ENCODE measurements at places on chromosomes 7 and 10.

GRCh38 chr10:7891634-7892033 is 73.3 kb downstream of the TAF3 start:
- no peak for DNase-seq

- DNase-seq: peak; percentile 35
Measured at GRCh38 chr10:118687472-118687871, 67.3 kb downstream of the CACUL1 start.

DNA sequence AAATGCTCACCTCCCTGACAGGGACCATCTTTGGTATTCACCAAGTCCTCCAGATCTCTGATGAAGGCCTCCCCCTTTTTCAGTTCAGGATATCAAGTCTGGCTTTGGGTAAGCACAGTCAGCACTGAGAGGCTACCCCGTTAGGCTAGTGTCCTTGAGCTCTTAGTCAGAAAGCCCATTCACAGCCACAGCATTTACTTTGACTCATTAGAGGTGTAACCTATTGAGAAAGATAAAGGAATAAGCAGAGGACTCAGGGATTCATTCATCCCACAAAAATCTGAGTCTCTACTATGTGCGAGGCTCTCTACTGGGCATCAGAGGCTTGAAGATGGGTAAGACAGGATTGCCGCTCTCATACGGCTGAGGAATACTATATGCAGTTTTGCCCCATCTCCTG is 14.0 kb upstream of the RAMP3 start:
- DNase-seq: peak; percentile 24

DNA sequence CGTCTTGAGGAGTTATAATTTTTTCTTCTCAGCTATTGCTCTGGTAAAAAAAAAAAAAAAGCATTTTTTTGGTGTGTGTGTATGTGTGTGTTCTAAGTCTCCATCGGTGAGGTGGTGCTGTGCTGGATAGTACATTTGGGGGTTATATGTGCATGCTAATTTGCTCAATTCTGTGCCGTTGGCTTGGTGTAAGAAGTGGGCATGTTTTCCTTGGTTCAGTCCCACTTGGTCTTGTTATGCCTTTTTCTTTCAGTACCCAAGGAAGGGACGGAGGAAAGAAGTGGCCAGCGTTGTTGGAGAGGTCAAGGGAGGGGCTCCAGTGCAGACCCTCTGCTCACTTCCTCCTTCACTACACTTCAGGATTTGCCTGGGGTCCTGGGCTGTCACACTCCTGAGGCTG is 20.4 kb downstream of the LRMDA start:
- DNase-seq: no peak

DNA sequence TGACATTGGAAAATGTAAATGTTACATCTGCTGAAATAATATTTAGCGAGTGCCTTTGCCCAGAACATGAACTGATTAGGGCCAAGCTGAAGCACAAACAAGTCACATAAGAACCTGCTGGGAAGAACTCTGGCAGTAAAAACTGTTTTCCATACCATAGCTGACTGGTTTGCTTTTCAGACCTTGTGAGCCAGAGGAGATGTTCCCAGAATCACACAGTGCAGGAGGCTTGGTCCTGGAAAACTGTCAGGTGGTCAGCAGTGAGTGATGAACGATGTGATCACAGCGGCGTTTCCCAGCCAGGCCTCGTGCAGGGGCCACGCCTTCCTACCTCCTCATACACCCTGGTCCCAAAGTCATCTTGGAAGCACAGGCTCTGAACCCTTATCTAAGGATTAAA is 164.2 kb upstream of the EEPD1 start:
- no peak for DNase-seq

DNA sequence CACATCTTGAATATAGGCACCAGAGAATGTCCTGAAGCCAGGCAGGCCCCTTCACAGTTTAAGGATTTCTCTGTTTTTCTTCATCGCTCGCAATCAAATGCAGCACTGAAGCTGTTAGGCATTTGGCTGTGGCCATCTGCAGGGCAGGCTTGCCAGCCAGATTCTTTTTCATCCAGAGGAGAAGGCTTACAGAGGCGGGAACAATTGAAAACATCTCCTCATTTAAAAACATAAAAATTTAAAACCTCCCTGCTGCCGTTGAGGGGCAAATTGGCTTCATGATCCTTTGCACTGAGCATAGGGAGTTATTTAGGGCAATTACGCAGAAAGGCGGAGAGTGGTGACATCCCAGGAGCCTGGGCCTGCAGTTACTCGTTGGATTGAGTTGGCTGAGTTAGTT is 500.0 kb downstream of the TYW1 start:
- no peak for DNase-seq

DNA sequence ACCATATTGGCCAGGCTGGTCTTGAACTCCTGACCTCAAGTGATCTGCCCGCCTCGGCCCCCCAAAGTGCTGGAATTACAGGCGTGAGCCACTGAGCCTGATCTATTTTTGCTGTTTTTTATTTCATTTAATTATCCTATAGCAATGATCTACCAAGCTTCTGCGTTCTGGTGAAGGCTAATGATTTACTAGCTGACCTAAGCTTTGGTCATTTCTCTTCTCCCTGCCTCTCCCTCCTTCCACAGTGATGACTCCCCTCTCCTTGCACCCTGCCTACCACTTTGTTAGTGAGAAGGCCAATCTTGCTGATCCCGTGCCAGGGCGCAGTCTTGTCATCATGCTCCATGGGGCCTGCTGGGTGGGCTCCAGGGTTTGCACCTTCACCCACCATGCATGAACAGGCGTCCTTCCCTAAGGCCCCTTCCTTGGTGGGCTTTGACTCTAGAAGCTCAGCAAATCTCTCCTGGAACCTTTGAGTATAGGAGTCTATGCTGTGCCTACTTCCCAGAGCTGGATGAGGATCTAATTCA is 11.9 kb upstream of the ZCCHC24 start:
- DNase-seq: peak; percentile 86

- DNase-seq: no peak
Measured at GRCh38 chr10:132687181-132687892, 98.6 kb downstream of the NKX6-2 start.

DNA sequence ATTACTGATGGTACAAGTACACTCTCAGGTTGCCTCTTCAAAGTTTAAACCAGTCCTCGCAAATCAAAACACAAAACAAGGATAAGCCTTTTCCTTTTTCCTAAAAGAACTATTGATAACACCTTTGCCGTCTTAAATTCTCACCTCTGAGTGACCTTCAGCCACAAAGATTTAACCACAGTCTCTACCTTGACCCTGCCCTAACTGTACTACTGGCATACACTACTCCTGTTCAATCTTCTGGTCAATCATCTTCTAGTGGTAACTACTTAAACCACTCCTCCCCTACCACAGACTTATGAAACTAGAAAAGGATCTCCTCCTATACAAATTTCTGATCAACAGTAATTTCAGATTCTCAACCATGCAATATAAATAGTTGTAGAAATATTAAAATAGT is 15.1 kb downstream of the UPF2 start:
- DNase-seq: no peak

DNA sequence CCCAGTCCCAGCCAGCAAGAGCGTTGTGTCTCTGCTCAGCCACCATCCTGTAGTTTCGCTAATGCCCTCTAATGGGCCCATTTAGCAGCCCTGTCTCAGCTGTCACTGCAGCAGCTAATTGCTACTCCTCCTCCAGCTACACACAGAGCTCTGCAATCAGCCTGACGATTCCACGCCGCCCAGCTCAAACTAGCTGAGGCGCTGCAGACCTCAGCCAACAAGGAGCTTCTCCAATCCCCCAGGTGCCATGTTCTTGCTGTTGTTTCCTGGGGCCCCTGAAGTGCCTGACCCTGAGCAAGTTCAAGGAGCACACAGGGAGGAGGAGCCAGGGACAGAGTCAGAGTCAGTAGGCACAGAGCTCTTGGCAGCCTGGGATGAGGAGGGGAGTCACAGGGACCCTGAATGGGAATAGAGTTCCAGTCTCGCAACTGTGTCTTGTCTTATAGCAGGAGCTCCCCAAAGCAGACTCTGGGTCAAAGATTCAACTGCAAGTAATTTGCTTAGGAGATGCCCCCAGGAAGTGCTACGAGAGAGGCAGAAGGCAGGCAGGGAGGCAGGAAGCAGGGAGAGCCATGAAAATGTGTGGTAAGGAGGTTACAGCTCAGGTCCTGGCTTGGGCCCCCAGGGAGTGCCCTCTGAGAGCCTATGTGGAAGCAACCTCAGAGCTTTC is 135.8 kb upstream of the UNC5B start:
- DNase-seq: no peak

- DNase-seq: no peak
Measured at GRCh38 chr7:137480824-137481365, 137.4 kb upstream of the PTN start.

DNA sequence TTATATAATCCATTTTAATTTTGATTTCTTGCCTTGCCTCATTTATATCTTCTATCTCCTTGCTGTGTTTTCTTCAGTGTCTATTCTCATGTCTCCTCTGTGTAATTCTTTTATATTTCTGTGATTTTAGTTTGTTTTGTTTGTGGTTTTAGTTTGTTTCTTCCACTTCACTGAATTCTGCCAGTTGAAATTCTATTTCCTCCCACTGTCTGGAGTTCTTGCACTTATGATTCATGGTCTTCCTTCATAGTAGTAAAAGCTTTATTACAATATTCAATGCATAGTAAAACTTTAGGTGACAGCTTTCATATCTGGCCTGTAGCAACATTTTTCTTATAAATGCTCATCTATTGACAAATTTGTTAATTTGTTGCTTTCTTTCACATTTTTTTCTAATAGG is 113.3 kb downstream of the MAGI2 start:
- peak; percentile 27 for DNase-seq

GRCh38 chr7:128940494-128941322 is 3.0 kb downstream of the IRF5 start:
- no peak for DNase-seq

DNA sequence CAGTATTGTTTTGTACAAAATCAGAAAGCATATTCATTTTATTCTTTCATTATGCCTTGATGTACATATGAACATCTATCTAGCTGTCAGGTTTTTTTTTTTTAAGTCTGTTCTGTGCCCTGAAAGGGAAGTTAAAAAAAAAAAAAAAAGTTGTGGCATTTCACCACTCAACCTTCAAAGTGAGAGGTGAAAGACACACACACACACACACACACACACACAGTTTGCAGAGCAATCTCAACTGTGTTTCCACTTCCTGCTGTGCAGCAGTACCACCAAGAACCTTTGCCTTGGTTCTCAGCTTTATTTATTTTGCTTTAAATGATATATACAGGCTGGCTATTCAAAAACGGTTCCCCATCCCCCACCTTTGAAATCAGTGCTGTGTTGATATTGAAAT is 955.6 kb downstream of the GATA3 start:
- no peak for DNase-seq

- no peak for DNase-seq
Measured at GRCh38 chr10:124886195-124886594, 55.7 kb upstream of the ZRANB1 start.

DNA sequence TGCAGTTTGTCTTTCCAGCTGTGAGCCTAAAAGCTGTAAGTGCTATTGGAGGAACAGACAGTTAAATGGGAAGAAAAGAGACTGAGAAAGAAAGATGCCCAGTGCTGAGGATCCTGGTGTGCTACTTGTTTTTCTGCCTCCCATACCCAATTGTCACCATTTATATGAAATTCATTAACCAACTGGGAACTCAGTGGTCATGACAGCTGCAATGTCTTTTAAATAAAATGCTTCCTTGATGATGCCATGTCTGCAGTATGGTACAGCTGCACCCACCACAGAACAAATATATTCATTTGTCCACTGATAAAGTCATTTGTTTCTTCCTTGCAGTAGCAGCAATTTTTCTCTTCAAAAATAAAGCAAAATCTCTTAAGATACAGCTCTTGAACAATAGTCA is 15.6 kb upstream of the RTKN2 start:
- no peak for DNase-seq

GRCh38 chr7:94453898-94454297 is 55.7 kb upstream of the CASD1 start:
- DNase-seq: no peak

GRCh38 chr10:89609833-89610346 is 35.2 kb downstream of the PANK1 start:
- no peak for DNase-seq

- DNase-seq: no peak
Measured at GRCh38 chr7:77537136-77537777, at the start of gene PTPN12. Gene PTPN12, plus strand, starts transcription at chr7:77537295. Its CDS starts 252 bp downstream, at chr7:77537547.

GRCh38 chr10:85492684-85493083 is 873.9 kb downstream of the GRID1 start:
- DNase-seq: no peak

DNA sequence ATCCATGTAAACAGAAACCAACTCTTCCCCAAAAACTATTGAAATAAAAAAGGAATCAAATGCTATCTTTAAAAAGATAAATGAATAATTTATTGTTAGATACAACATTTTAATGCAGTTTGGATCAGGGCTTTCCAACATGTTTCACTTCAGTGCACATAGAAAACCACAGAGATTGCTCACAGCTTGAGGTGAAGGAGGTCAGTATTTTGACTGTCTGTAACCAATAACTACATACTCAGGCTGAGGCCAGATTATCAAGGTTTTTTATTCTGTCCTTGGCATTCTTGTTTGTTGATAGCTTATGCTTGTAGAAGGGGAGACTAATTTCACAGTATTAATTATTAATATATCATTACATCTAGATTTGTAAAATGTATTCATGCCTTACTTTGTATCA is 195.5 kb downstream of the PRKG1 start:
- peak; percentile 61 for DNase-seq

- no peak for DNase-seq
Measured at GRCh38 chr7:80918399-80918798, 452 bp downstream of the SEMA3C start.

DNA sequence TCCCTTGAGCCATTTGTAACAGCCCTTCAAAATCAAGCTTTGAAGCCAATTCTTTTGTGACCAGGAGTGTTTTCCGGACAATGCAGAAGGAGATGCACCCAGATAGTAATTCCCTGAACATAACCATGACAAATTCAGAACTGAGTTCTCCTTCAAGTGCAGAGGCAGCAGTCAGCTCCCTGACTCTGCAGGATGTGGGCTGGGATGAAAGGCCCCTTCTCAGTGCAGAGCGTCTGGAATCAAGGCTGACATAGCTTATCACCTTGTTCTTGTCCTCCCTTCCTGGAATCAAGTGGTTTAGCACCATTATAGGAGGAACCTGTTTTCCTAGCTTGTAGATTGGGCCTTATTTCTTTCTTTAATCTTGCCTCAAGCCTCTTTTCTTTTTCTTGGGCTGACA is 143.4 kb downstream of the SORCS3 start:
- no peak for DNase-seq

GRCh38 chr10:114748241-114748640 is 73.3 kb upstream of the FHIP2A start:
- DNase-seq: no peak

GRCh38 chr10:12507165-12507850 is 158.0 kb downstream of the CAMK1D start:
- DNase-seq: no peak

GRCh38 chr7:51019891-51020870 is 237.5 kb upstream of the GRB10 start:
- no peak for DNase-seq

GRCh38 chr7:69732203-69732602 is 133.9 kb downstream of the AUTS2 start:
- DNase-seq: peak; percentile 64

DNA sequence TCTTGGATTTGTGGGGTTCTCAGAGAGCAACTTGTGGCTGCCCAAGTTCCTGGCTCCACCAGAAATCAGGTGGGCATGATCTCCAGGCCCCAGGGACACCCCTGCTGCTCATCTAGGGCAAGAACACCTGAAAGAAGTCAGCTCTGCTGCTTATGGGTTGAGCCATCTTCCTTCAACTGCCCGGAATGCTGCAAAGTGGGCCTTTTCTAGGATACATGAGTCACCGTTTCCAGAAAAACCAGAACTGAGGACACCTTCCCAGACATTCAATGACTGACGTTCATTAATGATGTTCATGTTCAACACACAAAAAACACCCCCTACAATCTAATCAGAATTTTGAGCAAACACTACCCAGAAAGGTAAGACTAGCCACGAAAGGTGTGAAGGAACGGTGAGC is 98.0 kb downstream of the MAD1L1 start:
- no peak for DNase-seq
